Retinal pigment epithelial cell (primary cell): ENCODE measurements at places on chromosomes 3 and 15.

DNA sequence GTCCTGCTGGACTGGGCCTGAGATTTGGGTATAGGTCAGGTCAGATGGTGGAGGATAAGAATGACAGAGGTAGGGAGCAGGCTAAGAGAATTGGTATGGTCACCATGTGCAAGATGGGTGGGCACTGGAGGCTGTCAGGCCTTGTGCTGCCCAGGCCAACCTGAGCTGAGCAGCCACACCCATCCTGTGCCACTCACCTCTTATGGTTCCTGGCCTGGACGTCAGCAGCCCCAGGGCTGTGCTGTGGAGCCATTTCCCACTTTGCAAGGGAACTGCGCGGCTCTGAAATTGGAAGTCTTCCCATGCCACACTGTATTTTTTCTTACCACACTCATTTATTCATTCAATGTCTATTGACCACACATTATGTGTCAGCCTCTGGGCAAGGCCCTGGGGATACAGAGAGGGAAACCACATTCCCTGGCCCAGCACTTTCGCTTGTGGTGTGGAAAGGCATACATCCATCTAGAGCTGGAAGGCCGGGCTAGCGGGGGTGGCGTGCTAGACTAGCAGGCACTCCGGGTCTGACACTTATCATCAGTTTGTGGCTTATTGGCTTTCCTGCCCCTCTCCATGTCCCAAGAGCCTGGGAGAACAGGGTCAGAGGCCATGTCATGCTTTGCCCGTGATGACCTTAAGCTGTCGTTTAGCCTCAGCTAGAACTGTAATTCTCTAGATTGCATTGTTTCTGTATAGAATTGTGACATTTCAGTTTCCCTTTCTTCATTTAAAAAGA, 51.1 kb upstream of the POLG start:
- no peak for DNase-seq

- DNase-seq: no peak
These were observed 129.1 kb upstream of the SMAD3 start for GRCh38 chr15:66936109-66936860.

DNA sequence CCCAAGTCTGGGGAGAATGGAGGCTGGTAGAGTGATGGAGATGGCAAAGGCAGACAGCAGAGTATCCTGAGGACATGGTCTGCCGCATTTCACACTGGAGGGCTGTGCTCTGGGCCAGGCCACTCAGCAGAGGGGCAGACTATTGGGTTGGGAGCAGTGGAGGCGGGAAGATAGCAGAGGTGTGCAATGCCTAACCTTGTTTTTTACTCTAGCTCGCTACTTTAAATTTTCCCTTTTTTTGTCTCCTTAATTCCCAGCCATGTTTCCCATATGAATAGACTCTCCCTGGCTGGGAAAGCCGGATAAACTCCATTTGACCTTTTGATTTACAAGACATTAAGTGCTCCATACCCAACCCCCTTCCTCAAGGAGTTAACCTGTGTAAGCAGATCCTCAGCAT, 33.5 kb upstream of the ST6GAL1 start:
- no peak for DNase-seq

GRCh38 chr3:10387881-10388609, 67.1 kb upstream of the SEC13 start:
- no peak for DNase-seq
